ENCODE measurements at places on chromosomes 12 and 14.

- no peak for DNase-seq
Measured at GRCh38 chr14:79834868-79835267, 376.4 kb downstream of the DIO2 start.

- DNase-seq = no peak
Measured at GRCh38 chr12:127685931-127686330, 581.0 kb upstream of the TMEM132C start.

GRCh38 chr14:89640141-89640540 is 223.1 kb upstream of the FOXN3 start:
- DNase-seq = no peak

GRCh38 chr14:45252366-45253069 is 484 bp downstream of the MIS18BP1 start:
- DNase-seq = no peak

DNA sequence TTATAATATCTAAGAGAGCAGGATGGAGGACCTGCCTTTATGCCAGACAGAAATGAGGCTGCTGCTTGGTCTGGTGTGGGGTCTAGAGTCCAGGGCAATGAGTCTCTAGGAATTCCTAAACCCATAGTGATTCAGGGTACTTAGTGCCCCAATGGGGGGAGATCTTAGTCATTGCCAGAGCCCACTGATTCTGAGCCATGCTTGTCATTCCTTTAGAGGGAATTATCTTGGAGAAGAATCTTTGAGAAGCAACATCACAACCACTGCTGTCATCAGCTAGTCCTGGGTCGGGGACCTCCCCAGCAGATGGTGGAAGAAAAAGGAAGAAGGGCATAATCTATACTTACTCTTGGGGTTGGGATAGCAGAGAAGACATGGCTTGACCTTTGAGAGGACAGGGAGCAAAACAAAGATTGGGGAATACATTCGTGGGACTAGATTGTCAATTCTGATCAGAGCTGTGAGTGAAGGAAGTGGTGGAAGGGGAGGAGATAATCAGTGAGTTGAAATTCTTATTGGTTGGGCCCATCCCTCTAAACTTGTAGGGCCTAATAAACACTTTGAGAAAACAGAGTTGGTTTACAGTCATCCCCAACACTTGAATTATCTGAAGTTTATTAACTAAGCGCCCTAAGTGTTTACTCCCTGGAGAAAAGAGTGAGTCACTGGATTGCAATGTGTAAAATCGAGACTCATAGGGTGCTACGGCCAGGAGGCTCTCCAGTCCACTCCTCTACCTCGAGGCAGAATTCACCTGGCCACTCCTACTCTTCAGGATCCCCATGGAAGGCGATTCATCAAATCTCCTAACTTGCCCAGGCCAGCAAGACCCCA is 3.0 kb upstream of the KRT3 start:
- no peak for DNase-seq

DNA sequence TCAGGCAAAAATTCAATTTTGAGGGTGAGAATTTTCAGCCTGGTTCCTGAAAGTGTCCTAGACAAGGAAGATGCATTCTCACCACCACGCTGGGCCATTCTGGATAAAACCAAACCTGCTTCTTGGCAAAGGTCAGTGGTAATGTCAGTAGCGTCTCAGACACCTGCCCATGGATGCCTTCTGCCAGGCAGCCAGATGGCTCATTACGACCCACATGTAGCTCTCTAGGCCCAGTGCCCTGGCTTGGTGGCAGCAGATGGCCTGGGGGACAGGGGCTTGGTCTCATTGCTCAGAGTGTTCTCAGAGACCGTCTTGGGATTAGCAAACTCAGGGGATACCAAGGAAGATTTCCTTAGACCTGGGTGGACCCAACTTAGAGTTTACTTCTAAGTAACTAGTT is 105.1 kb downstream of the ARF6 start:
- no peak for DNase-seq

- no peak for DNase-seq
Measured at GRCh38 chr12:28539691-28540323, 349.6 kb downstream of the CCDC91 start.

GRCh38 chr12:127150479-127150878 is 1116.5 kb upstream of the TMEM132C start:
- DNase-seq = no peak

DNA sequence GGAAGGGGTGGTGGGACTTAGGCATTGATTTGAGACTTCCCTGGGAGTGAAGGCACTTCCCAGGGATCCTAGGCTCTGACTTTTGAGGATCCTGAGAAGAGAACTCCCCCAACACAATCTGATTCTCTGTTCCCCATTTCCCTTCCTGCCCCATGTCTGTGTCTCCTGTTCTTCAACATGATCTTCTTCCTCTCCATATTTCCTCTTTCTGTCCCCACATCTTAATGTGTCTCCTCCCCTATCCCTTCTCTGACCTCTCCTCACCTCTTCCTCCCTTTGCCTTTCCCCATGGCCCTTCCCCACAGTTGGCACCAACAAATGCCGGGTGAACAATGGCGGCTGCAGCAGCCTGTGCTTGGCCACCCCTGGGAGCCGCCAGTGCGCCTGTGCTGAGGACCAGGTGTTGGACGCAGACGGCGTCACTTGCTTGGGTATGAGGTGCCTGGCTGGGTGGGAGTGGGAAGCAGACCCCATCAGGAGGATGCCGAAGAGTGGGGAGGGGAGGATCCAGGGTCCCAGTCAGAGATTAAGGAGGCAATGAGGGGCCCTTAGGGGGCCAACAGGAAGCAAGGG is 15.2 kb upstream of the LRP1-AS start:
- DNase-seq = no peak

GRCh38 chr12:15131431-15131830 is 89.8 kb downstream of the RERG start:
- no peak for DNase-seq

GRCh38 chr14:31877255-31877798 is 199.8 kb upstream of the ARHGAP5 start:
- no peak for DNase-seq

- DNase-seq = no peak
Measured at GRCh38 chr12:117047810-117048584, 51.2 kb downstream of the TESC start.

GRCh38 chr12:105569886-105570285 is 239.4 kb downstream of the C12orf75 start:
- no peak for DNase-seq

GRCh38 chr12:67456431-67456901 is 187.3 kb downstream of the CAND1 start:
- DNase-seq = no peak

DNA sequence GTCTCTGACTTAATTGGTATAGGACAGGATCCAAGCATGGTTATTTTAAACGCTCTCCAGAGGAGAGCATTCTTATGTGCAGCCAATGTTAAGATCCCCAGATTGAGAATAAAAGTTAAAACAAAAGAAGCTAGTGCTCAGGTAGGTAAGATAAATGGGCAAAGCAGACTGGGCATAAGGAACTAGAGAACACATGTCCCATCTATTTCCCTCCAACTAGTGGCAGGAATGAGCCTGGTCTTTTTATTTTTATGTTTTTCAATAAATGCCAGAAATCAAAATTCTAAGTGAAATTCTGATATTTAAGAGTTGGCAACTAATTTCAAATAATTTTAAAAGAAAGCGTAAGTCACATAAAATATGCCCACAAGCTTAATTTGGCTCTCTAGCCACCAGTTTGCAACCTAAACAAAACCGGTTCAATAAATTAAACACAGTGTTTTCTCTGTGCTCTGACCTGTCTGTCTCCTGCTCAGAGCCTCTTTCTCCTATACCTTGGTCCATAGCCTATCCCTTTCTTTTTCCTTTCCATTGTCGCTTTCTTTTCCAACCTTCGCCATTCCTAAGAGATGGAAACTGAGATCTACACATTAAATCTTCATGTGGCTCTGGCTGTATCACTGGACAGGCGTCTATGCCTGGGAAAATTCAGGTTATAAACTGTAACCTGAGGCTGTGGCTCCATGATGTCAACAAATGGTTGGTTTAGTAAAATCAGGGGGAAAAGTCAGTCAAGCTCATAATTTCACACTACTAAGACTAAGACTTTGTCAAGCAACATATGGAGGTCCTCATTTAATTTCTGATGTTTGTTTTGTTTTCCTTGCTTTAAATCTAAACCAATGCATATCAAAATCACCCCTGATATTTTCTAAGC is 5.5 kb downstream of the SLC38A1 start:
- DNase-seq = no peak
